Stimulated activated CD4-positive, alpha-beta T cell treated with anti-CD3 and anti-CD28 coated beads, Interleukin-1b, Interleukin-23, amount 100 ng/mL, for 24 hours (primary cell): ENCODE measurements at places on chromosomes 12 and 14.

GRCh38 chr12:112938751-112939150 is 477 bp downstream of the OAS3 start:
- DNase-seq: no peak

DNA sequence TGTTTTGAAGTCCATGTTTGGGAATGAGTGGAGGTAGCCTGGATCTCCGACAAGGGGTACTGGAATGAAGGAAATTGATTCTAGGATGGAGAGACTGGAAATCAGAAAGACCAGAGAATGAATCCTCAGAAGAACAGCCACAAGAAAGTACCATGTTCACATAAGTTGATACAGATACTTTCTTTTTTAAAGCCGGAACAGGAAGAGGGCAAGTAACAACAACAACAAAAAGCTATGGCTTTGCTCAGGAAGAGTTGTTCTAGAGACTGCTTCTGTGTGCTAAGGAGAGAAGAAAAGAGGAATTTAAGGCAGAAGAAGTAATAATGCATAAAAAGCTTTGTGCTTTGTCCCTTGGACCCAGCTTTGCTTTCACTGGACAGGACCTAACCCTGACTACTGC is 6.2 kb downstream of the TC2N start:
- DNase-seq: no peak

- DNase-seq: no peak
Measured at GRCh38 chr14:99460793-99461192, 19.9 kb downstream of the SETD3 start.

DNA sequence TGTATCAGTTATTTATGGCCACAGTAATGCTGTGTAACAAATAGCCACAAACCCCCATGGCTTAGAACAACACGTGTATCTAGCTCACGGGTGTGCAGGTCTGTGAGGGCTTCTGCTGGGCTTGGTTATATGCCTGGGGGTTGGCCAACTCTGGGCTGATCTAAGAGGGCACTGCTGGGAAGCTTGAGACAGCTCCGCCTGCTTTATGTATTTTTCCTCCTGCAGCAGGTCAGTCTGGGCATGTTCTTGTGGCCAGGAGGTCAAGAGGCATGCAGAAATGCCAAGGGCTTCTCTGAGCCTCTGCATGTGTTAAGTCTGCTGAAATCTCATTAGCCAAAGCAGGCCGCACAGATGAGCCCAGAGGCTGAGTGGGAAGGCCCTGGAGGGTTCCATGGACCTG is 105.8 kb downstream of the ZNF664 start:
- DNase-seq: no peak

- DNase-seq: no peak
Measured at GRCh38 chr12:12327802-12328201, 22.2 kb downstream of the MANSC1 start.

- DNase-seq: no peak
Measured at GRCh38 chr14:54761835-54762234, 140.8 kb downstream of the GCH1 start.

DNA sequence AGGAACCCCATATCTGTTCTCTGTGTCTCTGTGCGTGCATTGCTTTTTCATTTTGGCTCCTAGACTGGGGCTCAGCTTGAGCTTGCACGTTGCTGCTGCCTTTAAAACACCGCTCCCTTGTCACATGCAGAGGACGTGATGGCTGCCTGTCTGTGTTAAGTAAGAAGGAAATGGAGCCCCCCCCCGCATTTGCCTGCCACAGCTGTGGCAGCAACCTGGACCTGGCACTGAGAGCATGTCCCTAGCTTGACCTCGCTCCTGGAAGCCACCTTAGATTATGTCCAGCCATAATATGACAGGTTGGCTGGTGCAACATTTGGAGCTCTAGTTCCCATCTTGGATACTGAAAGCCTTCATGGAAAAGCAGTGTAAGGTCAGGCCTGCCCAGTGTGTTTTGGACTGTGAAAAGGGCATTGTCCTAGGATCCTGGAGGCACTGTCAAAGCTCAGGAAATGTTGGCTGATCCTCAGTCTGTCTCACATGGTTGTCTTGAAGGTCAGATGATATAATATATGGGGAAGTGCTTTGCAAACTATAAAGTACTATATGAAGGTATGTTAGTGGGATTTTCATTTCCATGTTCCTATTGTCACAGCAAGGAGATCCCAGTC is 73.8 kb downstream of the PRKCH start:
- DNase-seq: no peak

DNA sequence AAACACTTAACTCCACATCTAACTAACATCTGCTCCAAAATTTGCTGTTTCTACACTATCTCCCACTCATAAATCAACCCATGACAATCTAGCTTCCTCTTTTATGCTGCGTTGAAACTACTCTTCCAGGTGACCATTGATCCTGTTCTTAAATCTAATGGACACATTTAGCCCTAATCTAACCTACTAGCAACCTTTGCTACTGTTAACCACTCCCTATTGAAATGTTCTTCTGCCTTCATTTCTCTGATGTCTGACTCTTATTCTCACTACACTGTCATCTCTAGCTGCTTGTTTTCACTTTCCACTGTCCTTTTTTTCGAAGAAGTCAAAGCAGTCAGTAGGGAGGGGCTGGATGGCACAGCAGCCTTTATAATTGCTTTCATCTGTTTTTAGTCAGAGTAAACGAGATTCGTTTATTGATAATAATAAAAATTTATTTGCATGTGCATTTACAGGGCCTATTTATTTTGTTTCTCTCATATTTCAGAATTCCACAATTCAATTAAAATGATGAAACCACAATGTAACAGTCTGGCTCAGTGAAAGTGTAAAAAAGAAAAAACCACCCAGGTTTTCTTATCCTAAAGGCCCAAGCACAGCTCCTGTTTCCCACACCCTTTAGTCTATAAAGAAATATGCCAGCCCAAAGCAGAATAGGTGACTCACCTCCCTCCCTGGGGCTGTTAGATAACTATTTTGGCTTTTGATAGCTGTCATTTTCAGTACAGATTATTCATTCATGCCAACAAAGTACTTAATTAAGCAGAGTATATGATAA is 44.9 kb downstream of the ATP2B1 start:
- DNase-seq: no peak

DNA sequence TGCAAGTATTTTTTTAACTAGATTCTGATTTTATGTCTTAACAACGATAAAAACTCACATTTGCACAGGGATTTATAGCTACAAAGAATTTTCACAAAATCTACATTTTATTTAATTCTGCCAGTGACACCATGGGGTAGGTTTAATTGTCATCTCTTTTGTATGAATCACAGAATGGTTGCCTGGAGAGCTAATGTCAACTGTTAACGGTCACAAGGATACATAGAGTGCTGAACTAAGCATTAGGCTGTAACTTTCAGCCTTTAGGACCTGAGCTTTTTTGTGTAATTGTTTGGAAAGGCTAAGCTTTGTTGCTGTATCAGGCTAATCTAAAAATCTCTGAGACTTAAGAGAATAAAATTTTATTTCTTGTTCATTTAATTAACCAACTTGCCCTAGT is 465.3 kb upstream of the TBX3 start:
- DNase-seq: no peak

DNA sequence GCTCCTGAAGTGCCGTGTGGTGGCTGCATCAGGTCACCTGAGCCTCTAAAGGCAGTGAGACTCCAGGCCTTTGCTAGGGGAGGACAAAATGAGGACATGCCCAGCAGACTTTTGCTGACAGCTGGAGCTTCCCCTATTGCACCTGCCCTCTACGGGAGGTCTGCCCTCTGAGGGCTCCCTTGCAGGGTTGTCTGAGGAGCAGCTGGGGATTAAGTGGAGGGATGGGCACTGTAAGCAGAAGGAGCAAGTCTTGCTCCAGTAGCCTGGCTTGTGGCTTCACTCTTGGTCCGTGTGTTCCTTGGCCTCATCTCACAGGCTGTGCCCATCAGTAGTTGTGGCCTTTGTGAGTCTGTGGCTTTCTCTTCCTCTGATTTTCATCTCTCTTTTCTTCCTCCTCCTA is 66.9 kb upstream of the NRXN3 start:
- no peak for DNase-seq

DNA sequence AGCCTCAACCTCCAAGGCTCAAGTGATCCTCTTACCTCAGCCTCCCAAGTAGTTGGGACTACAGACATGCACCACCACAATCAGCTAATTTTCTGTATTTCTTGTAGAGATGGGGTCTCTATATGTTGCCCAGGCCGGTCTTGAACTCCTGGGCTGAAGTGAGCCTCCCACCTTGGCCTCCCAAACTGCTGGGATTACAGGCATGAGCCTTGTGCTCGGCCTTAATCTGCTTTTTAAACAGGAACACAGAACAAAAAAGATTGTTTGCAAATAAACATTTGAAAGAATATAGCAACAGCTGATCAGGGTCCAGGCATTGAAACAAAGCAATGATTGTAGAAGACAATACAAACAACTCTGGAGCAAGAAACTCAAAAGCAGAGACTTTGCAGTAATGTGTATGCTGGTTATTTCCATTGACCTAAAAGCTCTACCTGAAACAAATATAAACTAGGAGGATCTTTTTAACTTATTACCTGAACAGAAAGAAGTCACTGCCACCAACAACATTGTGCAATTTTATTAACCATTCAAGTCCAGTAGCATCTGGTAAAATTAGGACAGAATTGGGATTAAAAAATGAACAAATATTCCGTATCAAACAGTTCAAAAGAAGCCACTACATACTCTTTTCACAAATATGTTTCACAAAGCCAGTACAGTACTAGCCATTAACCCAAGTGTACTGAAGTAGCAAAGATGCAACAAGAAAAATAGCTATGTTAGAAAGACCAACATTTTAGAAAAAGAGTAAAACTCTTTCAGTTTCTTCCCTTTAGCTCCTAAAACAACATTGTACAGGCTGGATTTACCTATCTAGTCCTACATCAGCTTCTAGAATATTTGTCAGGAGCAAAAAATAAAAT is 14.2 kb downstream of the AMN1 start:
- no peak for DNase-seq

GRCh38 chr12:43179486-43179885 is 372.5 kb downstream of the ADAMTS20 start:
- no peak for DNase-seq

DNA sequence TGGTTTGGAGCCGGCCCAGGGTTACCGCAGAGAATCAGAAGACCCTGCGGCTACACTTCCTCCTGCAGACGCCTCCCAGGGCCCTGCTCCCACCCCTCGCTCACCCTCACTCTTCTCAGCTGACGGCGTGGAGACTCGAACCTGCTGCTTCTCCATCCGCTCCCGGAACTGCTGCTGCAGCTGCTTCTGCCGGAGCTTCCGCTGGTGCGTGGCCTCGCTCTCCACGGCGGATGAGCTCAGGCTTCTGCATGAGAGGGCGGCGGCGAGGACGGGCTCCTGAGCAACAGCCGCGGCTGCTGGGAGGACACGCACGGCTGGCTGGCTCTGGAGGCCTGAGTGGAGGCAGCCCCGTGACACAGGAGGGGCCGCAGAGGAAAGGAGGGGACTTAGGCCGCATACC is 33.3 kb downstream of the RAD52 start:
- DNase-seq: no peak

DNA sequence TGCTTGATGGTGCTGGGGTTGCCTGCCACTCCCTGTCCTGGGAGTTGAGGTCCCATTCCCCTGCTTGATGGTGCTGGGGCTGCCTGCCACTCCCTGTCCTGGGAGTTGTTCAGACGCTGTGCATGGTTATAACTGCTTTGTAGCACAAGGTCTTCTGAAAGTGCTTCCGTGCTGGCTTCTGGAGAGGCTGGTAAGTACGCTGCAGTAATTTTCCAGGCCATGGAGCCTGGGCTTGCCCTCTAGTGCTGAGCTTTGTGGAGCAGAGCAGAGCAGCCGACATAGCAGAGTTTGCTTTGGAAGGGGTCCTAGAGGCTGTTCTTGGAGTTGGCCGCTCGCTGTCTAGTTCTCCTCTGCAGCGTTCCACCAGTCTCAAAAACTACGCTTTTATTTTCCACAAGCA is 6.3 kb downstream of the B4GALNT3 start:
- no peak for DNase-seq

GRCh38 chr12:64998371-64999147 is 122.5 kb downstream of the WIF1 start:
- DNase-seq: no peak

- no peak for DNase-seq
Measured at GRCh38 chr12:72288911-72289310, 16.7 kb downstream of the TRHDE start.

GRCh38 chr12:117118838-117119591 is 19.8 kb upstream of the TESC start:
- no peak for DNase-seq

DNA sequence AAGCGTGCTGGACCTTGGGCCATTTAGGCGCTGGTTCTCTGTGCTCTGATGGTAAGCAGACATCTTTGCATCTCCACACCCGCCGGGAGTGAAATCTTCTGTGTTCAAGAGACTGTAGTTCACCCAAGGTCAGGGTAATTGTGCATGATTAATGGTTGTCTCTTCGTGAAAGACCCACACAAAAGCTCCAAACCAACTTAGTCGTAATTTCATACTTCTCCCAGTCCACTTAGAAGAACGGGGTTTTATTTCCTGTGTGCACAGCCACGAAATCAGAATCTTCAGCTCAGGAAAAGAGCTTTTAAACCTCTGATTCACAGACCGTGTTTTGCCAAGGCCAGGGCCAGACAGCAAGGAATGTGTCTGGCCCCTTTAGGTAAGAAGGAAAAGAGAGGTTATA is 640.9 kb downstream of the MED13L start:
- DNase-seq: no peak

GRCh38 chr14:68819260-68819691 is 26.4 kb upstream of the ZFP36L1 start:
- DNase-seq: no peak

DNA sequence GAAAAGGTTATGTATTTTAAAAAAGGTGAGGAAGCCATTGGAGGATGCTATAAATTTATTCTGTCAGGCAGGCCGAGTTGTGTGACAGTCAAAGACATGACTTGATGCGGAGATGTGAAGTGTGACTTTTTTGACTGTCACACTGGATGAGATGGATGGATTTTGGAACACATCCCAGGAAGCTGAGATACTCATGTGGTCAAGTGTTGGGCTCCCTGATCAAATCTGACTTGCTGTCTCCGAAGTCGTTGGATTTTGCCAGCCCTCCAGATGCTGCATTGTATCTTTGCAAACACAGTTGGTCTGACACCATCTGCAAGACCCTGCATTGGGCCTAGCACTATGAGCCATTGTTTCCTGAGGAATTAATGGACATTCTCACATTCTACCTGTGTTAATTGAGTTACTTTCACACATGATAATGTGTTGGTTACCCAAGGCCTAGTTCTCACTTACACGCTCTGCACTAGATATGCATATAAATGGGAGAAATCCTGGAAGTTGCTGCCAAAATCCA is 204.0 kb upstream of the PRKD1 start:
- DNase-seq: no peak

DNA sequence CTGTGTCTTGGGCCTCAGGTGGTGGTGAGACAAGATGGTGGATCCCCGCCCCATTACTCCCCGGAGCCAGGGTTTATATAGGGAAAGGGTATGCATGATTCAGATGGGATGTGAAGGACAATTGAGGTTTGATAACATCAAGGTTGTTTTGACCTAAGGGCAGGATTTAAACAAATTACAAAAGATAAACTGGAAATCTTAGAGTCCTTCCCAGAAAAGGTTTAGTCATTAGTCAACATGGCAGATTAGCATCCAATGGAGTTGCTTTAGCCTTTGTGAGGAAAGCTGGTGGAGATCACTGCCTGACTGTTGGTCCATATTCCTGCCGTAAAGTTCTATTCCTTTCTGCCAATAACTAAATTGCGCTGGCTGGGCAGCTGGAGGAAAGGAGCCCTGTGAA is 15.6 kb upstream of the FRMD6 start:
- no peak for DNase-seq
